ENCODE measurements at places on chromosomes 3 and 15. TPM values are rescaled to one million over a fixed set of nuclear protein-coding genes. Genes with fewer than 3 reads are reported as not detected.

TM6SF1 gene
- 1.8 TPM for polyA plus RNA-seq

CX3CR1 gene
- 1.4 TPM for polyA plus RNA-seq

CACNA2D2 gene
- 5.4 TPM for polyA plus RNA-seq

GRCh38 chr3:136818769-136819391 is at the start of gene SLC35G2:
Gene SLC35G2 (plus strand): TSS chr3:136819126. CDS start chr3:136854461, 35,335 bp downstream.
- DNase-seq, result peak; percentile 72

PRICKLE2 gene
- 4.3 TPM for polyA plus RNA-seq

COL6A5 gene
- not detected for polyA plus RNA-seq

DNA sequence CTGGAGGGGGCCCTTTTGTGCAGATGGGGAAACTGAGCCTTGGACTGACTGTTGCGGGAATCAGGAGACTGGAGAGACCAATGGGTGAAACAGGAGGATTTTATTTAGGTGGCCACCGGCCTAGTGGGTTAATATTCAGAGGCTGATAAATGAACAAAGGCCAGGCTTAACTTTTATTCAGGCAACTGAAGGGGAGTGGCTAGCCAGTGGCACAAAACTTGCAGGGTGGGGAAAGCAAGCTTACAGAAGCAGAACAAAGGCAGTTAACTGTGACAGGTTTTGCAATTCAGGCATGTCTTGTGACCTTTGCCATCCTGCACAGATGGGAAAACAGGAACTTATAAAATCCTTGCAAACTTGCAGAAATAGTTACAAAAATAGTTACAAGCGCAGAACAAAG is 24.9 kb upstream of the ACAD9 start:
- DNase-seq, result no peak

DNA sequence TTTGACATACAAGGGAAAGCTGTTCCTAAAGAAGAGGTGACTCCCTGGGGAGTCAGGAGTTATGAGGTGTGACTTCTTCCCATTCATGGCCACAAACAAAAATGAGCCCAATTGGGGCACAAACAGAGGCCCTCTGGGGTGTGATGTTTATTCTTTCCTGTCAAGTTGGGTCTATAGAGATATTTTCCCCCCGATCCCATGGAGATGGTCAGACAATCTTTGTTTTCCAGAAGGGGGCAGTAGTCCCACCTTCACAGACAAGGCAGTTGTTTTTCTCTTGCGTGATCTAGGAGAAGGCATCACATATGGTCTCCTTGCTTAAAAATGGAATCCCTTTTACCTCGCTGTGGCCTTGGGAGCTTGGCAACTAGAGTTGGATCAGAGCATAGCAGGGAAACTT is 110.3 kb downstream of the MFSD1 start:
- no peak for DNase-seq

All from cardiac muscle cell (in vitro differentiated cells and primary cell).